Panc1 (cell line): ENCODE measurements at places on chromosomes 16 and 17. TPM values are rescaled to one million over a fixed set of nuclear protein-coding genes. Genes with fewer than 3 reads are reported as not detected.

GRCh38 chr17:55704401-55704800, 18.3 kb downstream of the TMEM100 start:
- no peak for DNase-seq
- H3K36me3 ChIP-seq: no peaks in the 10 kb centered on the region
- H3K4me3 ChIP-seq: no peak overlapping the region
- peaks cover 29% of the 10 kb centered on the region for H3K4me1 ChIP-seq

- H3K27me3 ChIP-seq: no peaks in the 10 kb centered on the region
- peaks cover 16% of the 10 kb centered on the region for H3K4me1 ChIP-seq
- DNase-seq: peak; percentile 97
- peaks cover 7% of the 10 kb centered on the region for H3K36me3 ChIP-seq
- H3K27ac ChIP-seq: peak within 1 kb of the TSS; percentile 92
Observed at GRCh38 chr17:7251661-7252175, at the start of gene CTDNEP1. Gene CTDNEP1 (minus strand): TSS chr17:7251734. CDS start chr17:7251296, 438 bp downstream.

GRCh38 chr17:53193044-53193443, 629.7 kb upstream of the KIF2B start:
- no peaks in the 10 kb centered on the region for H3K27me3 ChIP-seq
- H3K36me3 ChIP-seq: no peaks in the 10 kb centered on the region; the same call in 1 of the 2 replicates
- no peaks in the 10 kb centered on the region for H3K4me1 ChIP-seq
- no peak for DNase-seq
- no peak overlapping the region for H3K4me3 ChIP-seq

DNA sequence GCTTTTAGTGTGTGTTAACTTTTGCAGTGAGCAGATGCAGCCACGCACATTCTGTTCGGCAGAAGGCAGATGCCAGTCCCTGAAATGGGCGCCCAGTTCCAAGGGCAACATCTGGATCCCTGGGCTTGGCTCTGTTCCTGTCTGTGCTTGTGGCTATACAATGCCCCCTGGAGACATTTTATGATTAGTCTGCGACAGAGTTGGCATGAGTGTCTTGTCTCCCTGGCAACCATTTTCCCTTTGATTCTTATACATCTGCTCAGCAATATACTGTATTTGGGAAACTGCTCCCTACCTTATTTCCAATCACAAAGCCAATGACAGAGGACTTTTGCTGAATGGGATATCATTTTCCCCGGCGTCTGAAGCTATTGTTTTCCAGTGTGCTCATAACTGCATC, 1629.5 kb upstream of the GOT2 start:
- H3K27ac ChIP-seq: no peak overlapping the region
- no peak for DNase-seq
- no peak overlapping the region for H3K4me3 ChIP-seq
- H3K36me3 ChIP-seq: no peaks in the 10 kb centered on the region
- no peaks in the 10 kb centered on the region for H3K4me1 ChIP-seq

- DNase-seq: no peak
- H3K4me1 ChIP-seq: no peaks in the 10 kb centered on the region
- H3K36me3 ChIP-seq: no peaks in the 10 kb centered on the region
- no peak overlapping the region for H3K27ac ChIP-seq
- H3K4me3 ChIP-seq: no peak overlapping the region
- no peaks in the 10 kb centered on the region for H3K27me3 ChIP-seq
Observed at GRCh38 chr17:68302666-68303065, 11.4 kb downstream of the ARSG start.

DNA sequence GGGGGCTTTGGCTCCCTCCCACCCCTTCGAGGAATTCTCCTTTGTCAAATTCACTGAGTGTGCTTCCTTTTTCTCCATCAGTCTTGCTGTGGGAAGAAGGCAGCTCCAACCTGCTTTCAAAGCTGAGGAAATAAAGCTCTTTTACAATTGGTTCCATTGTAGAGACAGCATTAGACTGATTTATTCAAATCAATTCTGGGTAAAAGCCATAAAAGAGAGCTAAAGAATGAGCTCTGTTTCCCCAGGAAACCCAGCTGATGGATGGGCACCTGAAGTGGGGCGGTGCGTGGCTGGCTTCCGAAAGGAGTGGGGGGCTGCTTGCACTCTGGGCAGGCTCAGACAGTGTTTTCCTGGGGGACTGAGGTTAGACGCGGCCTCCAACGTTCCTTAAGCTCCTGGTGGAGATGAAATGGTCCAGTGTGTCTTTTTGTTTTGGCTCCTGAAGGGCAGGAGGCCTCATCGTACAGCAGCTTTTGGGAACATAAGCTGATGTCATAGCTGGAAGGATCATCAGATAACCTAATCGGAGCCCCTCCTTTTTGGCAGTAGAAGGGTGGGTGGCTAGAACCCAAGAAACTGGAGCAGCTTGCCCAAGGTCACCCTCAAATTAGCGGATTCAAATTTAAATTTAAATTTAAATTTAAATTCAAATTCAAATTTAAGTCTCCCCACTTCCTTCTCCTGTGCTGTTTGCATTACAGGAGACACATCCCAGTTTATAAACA, 128.5 kb upstream of the EEF2KMT start:
- no peaks in the 10 kb centered on the region for H3K36me3 ChIP-seq
- no peak overlapping the region for H3K4me3 ChIP-seq
- H3K4me1 ChIP-seq: no peaks in the 10 kb centered on the region
- peaks cover 6% of the 10 kb centered on the region; the same call in 1 of the 2 replicates for H3K27me3 ChIP-seq

- no peaks in the 10 kb centered on the region for H3K36me3 ChIP-seq
- no peak overlapping the region for H3K27ac ChIP-seq
- no peak for DNase-seq
- H3K4me3 ChIP-seq: no peak overlapping the region
Observed at GRCh38 chr17:68497885-68498319, 14.3 kb upstream of the PRKAR1A start.

GRCh38 chr16:88473666-88474534, 20.8 kb downstream of the ZFPM1 start:
- H3K27ac ChIP-seq: no peak overlapping the region
- DNase-seq: no peak
- no peaks in the 10 kb centered on the region for H3K4me1 ChIP-seq

- no peak overlapping the region for H3K27ac ChIP-seq
- no peak overlapping the region for H3K4me3 ChIP-seq
- H3K36me3 ChIP-seq: no peaks in the 10 kb centered on the region
- no peaks in the 10 kb centered on the region for H3K4me1 ChIP-seq
- DNase-seq: no peak
Observed at GRCh38 chr17:79977708-79978547, 57.7 kb downstream of the TBC1D16 start.

DNA sequence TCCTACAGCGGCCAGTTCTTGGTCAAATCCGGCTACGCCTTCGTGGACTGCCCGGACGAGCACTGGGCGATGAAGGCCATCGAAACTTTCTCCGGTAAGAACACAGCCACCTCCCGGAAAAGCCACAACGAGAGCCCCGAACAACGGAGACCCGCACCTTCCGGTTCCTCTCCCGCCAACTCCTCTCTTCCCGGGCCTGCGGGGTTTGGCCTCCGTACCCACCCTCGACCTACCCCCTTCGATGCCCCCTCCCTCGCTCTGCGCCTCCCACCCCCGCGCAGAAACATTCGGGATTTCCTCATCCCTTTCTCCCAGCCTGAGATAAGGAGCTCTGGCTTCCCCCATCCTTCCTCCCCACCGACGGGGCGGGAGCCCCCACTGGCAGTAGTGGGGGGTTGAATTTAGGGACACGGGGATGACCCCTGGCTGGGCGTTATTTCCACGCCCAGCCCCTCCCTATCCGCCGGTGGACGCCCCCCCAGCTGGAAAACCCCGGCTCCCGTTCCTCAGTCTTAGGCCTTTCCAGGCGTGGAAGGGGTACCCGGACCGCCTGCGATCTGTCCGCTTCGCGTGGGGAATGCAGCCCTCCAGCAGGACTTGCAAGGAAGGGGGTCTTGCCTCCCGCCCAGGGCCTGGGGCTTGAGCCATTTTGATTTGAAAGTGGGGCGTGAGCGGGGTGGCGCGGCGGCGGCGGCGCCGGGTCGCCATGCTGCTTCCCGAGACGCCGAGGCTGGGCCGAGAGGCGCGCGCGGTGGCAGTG, 822 bp downstream of the IGF2BP1 start:
- H3K4me1 ChIP-seq: peaks cover 60% of the 10 kb centered on the region
- no peaks in the 10 kb centered on the region; the same call in 1 of the 2 replicates for H3K27me3 ChIP-seq
- peak overlapping the region; percentile 80 for H3K4me3 ChIP-seq
- peak overlapping the region; percentile 97 for H3K27ac ChIP-seq
- DNase-seq: no peak

Gene TMEM235
- total RNA-seq: not detected

Gene LMF1
- 24.3 TPM for total RNA-seq

Gene MPDU1
- total RNA-seq: 47.1 TPM

Gene ZPBP2
- total RNA-seq: not detected

Gene TP53TG3
- 1.2 TPM for total RNA-seq

Gene ZNF652
- total RNA-seq: 42.4 TPM

Gene ST6GALNAC1
- total RNA-seq: 0.15 TPM

Gene GPRC5C
- total RNA-seq: 57.1 TPM

Gene CCDC200
- total RNA-seq: not detected

Gene CCDC182
- not detected for total RNA-seq
